ENCODE measurements at places on chromosomes 4 and X.
A peak's percentile ranks its signal among the peaks of the same experiment; 100 is the strongest.

DNA sequence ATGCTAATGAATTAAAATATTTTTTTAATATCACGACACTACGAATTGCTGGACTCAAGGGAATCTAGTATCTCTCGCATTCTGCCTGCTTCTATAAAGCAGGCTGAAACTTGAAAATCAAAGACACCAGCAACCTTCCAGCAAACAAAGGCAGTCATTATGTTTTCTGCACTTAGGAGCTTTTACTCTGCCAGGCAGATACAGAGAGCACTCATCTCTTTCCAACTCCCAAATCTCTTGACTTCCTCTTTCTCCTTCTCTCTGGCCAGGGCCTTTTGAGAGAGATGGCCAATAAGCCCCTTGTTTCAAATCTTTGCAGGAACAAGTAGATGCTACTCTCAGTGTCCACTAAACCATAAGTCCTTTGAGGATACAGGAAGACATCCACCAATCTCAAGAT lies 95.2 kb upstream of the KLF3 start:
- no peak for DNase-seq

DNA sequence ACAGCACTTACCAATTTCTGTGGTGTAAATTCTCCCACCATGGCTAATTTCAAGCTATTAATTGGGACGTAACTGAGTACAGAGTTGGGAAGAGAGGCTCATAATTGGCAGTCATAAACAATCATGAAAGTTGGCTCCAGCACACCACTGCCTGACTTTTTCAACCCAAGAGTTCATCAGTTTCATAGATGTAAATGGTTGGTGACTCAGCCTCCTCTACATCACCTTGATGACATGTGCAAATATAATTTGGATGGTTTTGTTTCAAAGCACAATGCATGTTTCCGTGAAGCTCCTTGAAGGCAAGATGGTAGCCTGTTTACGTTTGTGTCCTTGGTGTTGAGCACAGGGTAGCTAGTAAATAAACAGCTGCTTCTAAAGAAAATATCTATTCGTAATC lies 235.1 kb downstream of the LDB2 start:
- DNase-seq: no peak

- DNase-seq: no peak
Observed at GRCh38 chr4:108693819-108694218, 43.4 kb downstream of the OSTC start.

DNA sequence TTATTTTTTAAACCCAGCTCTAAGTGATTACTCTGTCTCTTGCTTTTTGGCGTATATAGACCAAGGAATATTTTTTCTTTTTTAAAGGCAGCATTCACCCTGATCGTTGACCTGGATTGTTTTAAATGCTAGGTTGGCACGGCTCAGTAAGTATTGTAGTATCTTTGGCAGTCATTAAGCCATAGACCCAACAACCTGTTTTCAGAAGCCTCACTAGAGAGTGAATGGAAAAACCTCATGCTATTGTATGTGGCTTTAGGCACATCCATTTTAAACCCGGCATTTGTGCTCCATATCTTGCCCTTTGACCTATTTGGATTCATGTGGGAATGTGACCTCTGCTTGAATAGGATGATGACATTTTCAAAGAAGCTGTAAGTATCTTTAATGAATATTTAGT lies 183.9 kb downstream of the SNCA start:
- DNase-seq: no peak

GRCh38 chr4:80730158-80730557 lies 300.4 kb upstream of the BMP3 start:
- DNase-seq: no peak

GRCh38 chr4:125772680-125773079 lies 457.9 kb downstream of the FAT4 start:
- DNase-seq: no peak

DNA sequence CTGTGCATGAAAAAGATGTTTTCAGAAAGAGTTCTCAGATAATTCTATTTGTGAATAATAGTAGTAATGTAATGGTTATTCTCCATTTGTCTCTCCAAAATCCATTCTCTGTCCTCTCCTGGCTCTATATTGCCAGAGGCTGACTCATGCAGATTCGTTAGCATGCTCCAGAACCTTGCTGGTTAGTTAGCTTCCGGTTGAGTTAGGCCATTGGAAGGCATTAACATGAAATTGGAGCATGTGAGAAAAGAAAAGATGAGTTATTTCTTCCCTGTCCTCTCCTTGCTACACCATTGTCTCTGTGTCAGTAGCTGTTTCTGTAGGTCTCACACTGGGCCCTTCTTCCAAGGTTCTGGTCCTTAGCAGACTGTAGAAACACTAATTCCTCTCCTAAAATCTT lies 23.5 kb upstream of the PRDM8 start:
- no peak for DNase-seq

- no peak for DNase-seq
Observed at GRCh38 chrX:131477498-131477897, 66.4 kb upstream of the OR13H1 start.

- no peak for DNase-seq
Observed at GRCh38 chr4:149203256-149204001, 612.2 kb downstream of the IQCM start.

- no peak for DNase-seq
Observed at GRCh38 chr4:150256841-150257730, 178.8 kb downstream of the DCLK2 start.

DNA sequence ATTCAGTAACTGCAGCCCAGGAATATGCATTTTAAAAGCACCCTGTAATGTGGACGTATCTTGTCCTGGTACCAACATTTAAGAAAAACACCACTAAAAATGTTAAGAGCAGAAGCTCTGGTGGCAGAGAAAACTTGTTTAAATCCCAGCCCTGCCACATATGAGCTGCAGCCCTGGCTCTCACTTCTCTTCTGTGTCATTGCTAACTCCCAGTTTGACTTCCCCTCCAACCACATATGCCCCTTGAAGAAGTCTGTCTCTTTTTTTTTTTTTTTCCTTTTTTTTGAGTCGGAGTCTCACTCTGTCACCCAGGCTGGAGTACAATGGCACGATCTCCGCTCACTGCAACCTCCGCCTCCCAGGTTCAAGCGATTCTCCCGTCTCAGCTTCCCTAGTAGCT lies 14.8 kb downstream of the LHFPL1 start:
- DNase-seq: no peak

GRCh38 chrX:30612250-30612655 lies 34.7 kb upstream of the TASL start:
- DNase-seq: no peak

- DNase-seq: no peak
Observed at GRCh38 chr4:107714256-107714655, 5.8 kb downstream of the PAPSS1 start.

- peak; percentile 19 for DNase-seq
Observed at GRCh38 chrX:7083468-7084396, 63.8 kb upstream of the STS start.

GRCh38 chr4:89294573-89295269 lies 12.9 kb downstream of the GPRIN3 start:
- DNase-seq: no peak

GRCh38 chr4:159432436-159432835 lies 329.6 kb downstream of the RAPGEF2 start:
- no peak for DNase-seq

DNA sequence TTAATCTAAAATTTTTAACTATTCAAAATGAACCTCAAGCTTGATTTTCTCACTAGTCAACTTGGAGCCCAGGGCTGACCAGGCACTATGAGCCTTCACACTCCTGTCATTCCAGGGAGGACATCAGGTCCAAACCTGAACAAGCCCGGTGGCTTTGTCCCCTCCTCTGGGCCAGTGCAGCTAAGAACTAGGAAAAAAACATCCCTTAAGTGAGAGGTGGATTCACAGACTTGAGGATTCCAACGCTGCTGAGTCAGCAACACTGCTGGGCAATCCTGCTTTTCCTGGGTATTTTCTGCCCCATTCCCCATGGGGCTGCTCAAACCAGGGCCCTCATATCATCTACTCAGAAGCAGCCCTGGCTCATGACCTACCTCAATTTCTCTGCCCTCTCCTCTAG lies 4.0 kb downstream of the RNF212 start:
- DNase-seq: no peak

- DNase-seq: no peak
Observed at GRCh38 chrX:17968367-17968766, 107.3 kb upstream of the RAI2 start.

DNA sequence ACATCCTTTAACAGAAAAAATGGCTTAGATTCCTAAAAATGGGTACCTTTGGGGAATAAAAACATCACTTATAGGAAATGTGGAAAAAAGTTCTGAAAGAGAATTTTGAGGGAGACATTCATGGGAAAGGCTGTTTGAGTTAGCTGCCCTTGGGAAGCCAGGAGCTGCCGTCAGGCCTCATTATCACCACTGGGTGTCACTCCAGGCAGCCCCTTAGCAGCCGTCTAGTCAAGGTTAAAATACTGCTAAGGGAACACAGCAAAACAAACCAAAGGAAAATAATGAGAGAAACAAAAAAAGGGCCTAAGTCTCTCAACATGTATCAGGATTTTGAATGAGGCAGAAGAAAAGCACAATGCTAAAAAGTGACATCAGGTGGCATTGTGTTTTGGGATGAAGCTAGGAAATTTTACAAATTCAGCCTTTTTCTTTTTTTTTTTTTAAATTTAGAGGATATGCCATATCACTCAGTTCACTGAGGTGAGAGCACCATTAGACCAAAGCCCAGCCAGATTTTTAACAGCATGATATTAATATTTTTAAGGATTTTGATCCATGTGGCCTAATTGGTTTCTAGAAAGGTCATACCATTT lies 235.3 kb downstream of the GPAT3 start:
- no peak for DNase-seq

Measured in activated CD4-positive, alpha-beta T cell treated with anti-CD3 and anti-CD28 coated beads for 1 hour (primary cell).